T-helper 2 cell (primary cell): ENCODE measurements at places on chromosomes 16 and 17.

DNA sequence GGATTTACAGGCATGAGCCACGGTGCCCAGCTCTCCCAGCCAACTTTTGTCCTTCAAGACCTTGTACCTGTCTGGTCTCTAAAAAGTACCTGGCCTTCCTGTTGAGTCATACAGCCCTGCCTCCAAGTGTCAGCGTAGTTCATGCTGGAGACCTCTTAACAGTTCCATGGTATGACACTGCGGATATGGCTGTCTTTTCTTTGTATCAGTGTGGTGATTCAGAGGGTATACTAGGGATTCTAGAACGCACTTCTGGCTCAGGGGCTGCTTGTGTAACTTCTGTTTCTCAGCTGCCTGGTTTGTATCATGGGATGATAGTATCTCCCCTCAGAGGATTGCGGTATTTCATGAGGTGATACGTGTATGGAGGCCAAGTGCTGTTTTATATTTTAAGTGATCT is 2.0 kb upstream of the TMEM11 start:
- DNase-seq, result no peak

GRCh38 chr17:63917646-63918045 is 993 bp downstream of the GH1 start:
- DNase-seq, result no peak

GRCh38 chr16:81523387-81524115 is 78.9 kb downstream of the CMIP start:
- DNase-seq, result no peak

- DNase-seq, result peak; percentile 29
These were observed 1.0 kb downstream of the FOXJ1 start for GRCh38 chr17:76139801-76140660.

GRCh38 chr16:72604375-72604774 is 432.4 kb upstream of the PMFBP1 start:
- no peak for DNase-seq

DNA sequence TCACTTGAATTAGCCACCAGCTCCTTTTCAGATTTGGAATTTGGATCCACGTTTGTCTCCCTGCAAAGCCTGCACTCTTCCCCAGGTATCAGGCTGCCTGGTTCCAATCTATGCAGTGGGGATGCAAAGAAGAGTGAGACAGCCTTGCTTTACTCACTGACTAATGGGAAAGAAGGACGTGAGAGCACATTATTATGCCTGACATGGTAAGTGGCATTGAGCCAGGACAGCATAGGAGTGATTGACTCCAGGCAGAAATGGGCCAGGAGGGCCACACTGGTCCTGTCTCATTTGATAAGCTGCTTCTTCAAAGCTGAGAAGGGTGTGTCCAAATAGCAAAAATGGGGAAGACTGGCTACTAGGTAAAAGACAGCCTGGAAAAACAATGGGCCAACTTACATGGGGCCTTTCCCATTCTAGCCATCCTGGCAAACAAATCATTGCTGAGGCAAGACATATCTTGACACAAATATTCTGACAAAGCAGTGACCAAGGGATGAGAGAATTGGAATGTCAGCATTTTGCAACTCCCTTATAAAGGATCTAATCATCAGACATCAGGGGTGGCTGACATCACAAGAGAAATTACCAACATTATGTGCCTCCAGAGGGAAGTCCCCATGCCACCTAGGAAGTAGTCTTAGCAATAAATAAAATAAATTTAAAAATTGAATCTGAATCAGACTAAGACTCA is 38.6 kb downstream of the CDH11 start:
- DNase-seq, result no peak

DNA sequence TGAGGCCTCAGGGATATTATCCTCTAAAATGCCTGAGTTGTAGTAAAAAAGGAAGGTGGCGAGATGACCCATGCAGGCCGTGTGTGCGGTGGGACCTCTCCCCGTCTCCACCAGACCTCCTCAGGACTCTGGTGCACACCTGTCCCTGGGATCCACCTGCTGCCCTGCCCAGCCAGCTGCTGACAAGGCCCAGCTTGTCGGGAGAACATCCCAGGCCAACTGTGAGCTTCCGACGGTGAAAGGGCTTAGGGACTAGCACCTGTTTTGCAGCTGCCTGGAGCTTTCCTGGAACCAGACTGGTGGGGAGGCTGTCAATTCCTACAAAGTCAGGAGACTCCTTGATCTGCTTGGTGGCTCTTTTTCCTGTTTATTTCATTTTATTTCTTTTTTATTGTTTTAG is 11.6 kb downstream of the IL34 start:
- no peak for DNase-seq

DNA sequence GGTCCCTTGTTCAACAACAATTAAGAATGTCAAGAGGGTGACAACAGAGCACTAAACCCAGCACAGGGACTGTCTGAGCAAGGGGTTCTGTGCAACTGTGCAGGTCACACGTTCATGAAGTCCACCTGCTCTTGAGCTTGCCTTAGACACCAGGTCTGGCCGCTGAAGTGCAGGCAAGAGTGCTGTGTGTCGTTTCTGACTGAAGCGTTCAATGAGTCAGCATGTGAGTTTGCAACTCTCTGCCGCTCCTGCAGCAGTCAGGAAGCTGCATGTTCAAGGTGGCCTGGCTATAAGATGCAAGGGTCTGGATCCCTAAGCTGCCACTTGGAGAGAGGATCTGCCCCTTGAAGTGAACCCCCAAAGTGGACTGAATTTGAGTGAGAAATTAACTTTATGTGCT is 332.7 kb upstream of the HSBP1 start:
- DNase-seq, result no peak

DNA sequence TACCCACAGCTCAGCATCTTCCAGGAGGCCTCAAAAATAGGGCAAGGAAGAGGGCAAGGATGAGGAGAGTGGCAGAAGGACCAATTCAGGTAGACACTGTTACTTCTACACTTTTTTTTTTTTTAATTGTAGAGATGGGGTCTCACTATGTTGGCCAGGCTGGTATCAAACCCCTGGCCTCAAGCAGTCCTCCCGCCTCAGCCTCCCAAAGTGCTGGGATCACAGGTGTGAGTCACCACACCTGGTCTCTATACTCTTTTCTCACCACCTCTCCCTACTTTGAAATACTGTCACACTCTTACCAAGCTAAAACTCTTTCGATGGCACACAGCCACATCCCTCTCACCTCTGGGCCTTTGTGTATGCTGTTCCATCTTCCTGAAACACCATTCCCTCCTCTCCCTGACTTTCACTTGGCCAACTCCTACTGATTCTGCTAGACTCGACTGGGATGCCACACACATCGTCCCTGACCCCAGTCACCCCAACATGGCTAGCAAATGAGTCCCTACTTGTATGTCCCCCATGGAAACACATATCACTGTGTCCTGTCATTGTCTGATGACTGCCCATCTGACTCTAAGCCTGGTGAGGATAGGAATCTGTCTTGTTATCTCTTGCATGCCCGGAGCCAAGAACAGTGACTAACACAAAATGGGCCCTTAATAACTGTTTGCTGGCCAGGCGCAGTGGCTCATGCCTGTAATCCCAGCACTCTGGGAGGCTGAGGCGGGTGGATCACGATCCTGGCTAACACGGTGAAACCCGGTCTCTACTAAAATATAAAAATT is 7.2 kb upstream of the SLC43A2 start:
- DNase-seq, result no peak

DNA sequence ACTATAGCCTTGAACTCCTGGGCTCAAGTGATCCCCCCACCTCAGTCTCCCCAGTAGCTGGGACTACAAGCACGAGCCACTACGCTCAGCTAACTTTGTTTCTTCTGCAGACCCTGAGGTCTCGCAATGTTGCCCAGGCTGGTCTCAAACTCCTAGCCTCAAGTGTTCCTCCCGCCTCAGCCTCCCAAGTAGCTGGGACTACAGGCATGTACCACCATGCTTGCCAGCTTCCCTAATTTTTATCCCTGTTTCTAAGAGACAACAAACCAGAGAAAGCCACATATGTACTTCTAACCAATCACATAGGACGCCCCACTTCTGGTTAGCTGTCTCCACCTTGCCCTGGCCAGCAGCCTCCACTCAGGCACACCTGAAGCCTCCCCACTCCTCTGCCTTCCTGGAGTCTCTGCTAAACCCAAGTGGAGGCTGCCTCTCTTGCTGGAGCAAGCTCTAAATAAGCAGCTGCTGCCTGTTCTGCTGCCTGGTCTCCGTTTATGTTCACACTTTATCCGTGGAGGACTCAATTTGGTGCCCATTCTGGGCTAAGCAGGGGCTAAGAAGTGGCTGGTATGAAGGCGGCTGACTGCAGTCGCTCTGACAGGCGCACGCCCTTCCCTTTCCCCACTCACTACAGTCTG is 24.7 kb downstream of the NSMCE1 start:
- no peak for DNase-seq

GRCh38 chr17:14052886-14053615 is 16.3 kb upstream of the COX10 start:
- DNase-seq, result no peak

DNA sequence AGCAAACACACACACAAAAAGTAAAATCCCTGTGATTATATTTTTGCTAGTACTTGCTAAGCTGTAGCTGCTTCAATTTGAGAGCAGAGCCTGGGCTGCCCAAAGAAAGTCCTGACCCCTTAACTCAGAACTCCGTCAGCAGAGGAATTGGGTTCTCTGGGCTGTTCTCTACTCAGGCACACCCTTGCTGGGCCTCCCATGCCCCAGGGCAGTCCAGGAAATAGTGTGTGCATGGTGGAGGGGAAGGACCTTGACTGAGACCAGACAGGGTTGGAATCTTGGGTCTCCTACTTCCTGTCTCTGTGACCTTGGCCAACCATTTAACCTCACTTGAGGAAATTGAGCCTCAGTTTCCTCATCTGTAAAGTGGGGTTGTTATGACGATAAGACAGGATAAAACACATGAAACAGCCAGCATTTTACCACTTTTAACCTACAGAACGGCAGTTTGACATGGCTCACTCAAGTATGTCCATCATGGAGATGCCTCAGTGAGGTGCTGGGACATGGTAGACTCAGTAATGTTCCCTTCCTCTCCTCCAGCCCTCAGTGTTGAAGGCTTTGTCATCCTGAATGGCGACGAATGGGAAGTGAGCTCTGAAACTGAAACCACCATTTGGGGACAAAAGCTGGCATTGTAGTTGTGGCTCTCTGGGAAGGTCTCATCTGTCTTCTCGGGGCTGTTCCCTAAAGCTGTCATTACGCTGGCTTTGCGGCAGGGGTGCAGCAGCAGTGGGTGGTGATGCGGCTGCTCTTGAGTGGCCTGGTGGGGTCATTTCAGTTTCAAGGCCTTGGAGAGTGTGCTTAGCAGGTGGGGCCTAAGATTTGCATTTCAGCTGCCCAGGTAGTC is 74.9 kb downstream of the CMIP start:
- DNase-seq, result no peak
